ENCODE measurements at places on chromosomes 2 and 18. TPM values are rescaled to one million over a fixed set of nuclear protein-coding genes. Genes with fewer than 3 reads are reported as not detected.

PFN4 gene
- polyA plus RNA-seq = not detected

MBOAT2 gene
- 2.6 TPM for polyA plus RNA-seq

KIDINS220 gene
- 26.3 TPM for polyA plus RNA-seq

SPTBN1 gene
- 2.8 TPM for polyA plus RNA-seq

DAPL1 gene
- polyA plus RNA-seq = not detected

INO80D gene
- 4.4 TPM for polyA plus RNA-seq

RNMT gene
- 36.4 TPM for polyA plus RNA-seq

SLC14A1 gene
- not detected for polyA plus RNA-seq

VAMP8 gene
- polyA plus RNA-seq = 623 TPM

TBC1D8 gene
- polyA plus RNA-seq = 55.3 TPM

GAL3ST2 gene
- polyA plus RNA-seq = not detected

L3MBTL4 gene
- 0.55 TPM for polyA plus RNA-seq

EFR3B gene
- polyA plus RNA-seq = not detected

PLCL1 gene
- 0.69 TPM for polyA plus RNA-seq

GRHL1 gene
- not detected for polyA plus RNA-seq

TGFA gene
- polyA plus RNA-seq = 2.5 TPM

FEV gene
- polyA plus RNA-seq = not detected

RAB6D gene
- polyA plus RNA-seq = not detected

RAD51AP2 gene
- polyA plus RNA-seq = not detected

QPCT gene
- 302 TPM for polyA plus RNA-seq

APOB gene
- polyA plus RNA-seq = not detected

DCC gene
- not detected for polyA plus RNA-seq

NCKAP5 gene
- polyA plus RNA-seq = not detected

DNA sequence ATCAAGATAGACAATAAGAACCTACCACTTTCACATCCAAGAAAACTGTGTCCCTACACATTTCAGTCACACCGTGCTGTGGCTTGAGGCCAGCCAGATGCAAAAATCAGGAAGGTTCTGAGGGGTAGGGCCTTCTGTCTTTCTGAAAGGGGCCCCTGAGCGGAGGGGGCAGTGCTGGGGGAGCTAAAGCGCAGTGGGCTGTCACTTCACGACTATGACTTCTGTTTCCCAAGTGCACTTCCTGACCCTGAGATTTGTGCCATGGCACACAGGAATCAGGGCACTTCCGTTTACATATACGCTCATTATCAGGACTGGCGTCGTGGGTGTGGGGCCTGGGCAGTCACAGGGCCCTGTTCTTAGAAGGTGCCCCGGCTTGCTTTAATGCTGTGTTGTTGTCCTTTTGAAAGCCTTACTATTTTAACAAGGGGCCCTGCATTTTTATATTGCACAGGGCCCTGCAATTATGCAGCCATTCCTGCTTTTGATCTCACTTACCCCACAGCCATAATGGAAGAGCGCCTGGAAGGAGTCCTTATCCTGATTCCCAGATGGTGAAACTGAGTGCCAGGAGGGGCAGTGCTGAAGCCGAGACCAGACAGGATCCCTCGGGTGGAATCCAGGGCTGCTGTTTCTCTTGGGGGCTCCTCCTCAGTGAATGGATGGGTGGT is 620 bp downstream of the NGEF start:
- DNase-seq = peak; percentile 8

GRCh38 chr18:26655525-26656430 is 107.4 kb upstream of the KCTD1 start:
- DNase-seq = peak; percentile 20

- no peak for DNase-seq
Observed at GRCh38 chr2:144745424-144745823, 225.5 kb upstream of the ZEB2 start.

GRCh38 chr18:49966090-49966489 is 152.8 kb upstream of the ACAA2 start:
- DNase-seq = no peak

DNA sequence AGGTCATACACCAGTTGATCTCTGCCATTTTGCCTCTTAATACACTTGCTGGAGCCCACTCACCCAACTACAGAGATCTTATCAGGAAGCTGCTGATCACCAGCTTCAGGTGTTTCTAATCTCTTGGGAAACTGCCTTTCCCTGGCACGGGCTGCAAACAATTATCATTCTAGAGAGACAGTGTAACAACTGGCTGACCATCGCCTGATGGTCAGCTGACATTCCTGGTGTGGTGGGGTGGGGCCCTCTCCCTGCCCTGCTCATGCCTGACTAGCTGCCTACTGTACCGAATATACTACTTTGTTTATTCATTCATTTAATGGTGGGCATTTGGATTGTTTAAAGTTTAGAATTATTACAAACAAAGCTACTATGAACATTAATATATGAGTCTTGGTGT is 311.5 kb downstream of the CBLN2 start:
- DNase-seq = no peak

GRCh38 chr2:39156107-39156506 is 35.3 kb upstream of the SOS1 start:
- no peak for DNase-seq

DNA sequence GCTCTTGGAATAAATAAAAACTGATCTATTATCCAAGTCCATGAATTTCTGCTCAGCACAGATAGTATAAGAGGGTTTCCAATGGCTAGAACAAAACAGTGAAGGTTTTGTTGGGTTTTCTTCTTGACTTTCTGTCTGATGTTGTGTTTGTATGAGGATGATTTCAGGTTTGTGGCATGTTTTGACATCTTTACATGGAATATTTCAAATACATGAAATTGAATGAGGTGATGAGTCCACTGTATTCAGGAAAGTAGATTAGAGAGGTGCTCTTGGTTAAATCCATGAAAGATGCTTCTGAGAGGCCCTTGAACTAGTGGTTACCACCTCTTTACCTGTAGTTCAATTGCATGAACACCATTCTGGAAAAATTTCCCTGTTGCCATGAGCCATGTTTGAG is 84.3 kb downstream of the RAPGEF4 start:
- DNase-seq = no peak

DNA sequence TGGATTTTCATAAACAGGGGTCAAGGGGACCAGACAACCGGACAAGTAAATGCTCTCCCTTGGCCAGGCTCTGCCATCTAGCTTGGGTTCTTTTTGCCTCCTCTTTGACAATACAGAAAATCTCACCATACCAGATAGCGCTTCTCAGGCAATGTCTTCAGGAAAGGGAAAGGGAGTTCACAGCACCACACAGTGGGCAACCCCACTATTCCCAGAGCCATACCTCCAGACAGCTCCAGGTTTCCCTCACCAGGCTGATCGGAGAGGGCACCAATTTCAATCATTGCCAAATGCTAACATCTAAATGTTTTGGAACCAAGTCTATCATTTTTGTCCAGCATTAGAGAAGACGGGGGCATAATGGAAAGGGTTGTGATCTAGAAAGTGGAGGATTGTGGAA is 28.1 kb downstream of the CCDC68 start:
- DNase-seq = no peak

DNA sequence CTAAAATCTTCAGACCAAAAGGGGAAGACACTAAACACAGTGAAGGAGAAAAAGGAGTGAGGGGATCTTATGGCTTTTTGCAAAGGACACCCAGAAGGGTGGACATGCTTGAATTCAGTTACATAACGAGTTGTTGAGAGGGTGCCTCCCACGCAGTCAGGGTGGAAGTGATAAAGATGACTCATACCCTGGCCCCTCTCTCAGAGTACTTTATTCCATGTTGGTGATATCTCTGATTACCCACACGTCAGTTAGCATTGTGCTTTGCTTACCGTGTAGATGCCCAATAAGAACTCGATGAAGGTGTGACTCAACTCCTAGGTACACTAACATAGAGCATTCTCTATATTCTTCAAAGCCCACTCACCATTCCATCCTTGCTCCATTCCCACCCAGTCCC is 44.4 kb downstream of the EN1 start:
- DNase-seq = no peak

GRCh38 chr2:239409976-239410375 is 9.2 kb upstream of the HDAC4 start:
- no peak for DNase-seq

DNA sequence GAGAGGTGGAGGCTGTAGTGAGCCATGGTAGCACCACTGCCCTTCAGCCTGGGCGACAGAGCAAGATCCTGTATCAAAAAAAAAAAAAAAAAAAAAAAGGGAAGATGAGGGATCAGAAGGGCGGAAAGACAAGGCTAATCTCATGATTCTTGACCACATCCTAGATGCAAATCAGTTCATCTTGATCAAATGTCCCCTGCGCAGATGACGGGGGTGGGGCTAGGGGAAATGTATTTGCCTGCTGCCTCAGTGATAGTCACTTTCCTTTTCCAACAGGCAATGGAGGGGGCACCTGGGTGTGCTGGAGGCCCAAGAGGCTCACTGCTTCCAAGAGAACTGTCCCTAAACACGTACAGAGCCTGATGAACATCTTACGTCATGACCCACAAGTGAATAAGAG is 3.7 kb upstream of the EMILIN2 start:
- peak; percentile 78 for DNase-seq

DNA sequence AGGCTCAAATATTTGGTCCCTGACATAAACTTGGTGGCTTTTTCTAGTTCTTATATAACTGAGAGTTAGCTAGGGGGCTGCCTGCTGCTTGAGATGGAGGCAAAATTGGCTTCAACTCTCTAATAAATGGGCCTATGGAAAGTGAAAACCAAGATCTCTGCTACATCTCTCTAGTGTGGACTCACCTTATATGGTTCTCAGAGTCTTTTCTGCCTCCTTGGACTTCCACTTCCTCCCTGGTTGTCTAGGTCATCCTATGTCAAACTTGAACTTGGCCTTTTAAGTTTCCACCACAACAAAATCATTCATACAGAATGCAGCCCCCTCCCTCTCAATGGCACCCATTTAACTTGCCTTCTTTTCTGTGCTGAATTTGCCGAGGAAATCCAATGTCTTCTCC is 23.9 kb upstream of the ARHGAP25 start:
- no peak for DNase-seq

GRCh38 chr2:145584353-145584752 is 1064.4 kb upstream of the ZEB2 start:
- DNase-seq = peak; percentile 4

- DNase-seq = peak; percentile 38
Observed at GRCh38 chr2:218781691-218782527, at the start of gene CYP27A1. TSS of gene CYP27A1 (plus strand) at chr2:218782147. CDS start at chr2:218782183, 36 bp downstream.

GRCh38 chr2:46042711-46043110 is 254.5 kb upstream of the EPAS1 start:
- DNase-seq = no peak

- DNase-seq = no peak
Observed at GRCh38 chr2:183803596-183803995, 679.4 kb downstream of the NUP35 start.

- DNase-seq = no peak
Observed at GRCh38 chr2:212536817-212537725, 1.5 kb downstream of the ERBB4 start.

- DNase-seq = no peak
Observed at GRCh38 chr2:68736086-68736485, 1.5 kb downstream of the ARHGAP25 start.

GRCh38 chr2:119366649-119367471 is at the start of the genes C2orf76 and DBI:
TSS of gene C2orf76 (minus strand) at chr2:119366834. CDS start at chr2:119339959, 26,875 bp downstream.
TSS of gene DBI (plus strand) at chr2:119366977. CDS start at chr2:119367052, 75 bp downstream.
- peak; percentile 93 for DNase-seq

- DNase-seq = no peak
Observed at GRCh38 chr2:98004047-98004446, 8.3 kb upstream of the TMEM131 start.

DNA sequence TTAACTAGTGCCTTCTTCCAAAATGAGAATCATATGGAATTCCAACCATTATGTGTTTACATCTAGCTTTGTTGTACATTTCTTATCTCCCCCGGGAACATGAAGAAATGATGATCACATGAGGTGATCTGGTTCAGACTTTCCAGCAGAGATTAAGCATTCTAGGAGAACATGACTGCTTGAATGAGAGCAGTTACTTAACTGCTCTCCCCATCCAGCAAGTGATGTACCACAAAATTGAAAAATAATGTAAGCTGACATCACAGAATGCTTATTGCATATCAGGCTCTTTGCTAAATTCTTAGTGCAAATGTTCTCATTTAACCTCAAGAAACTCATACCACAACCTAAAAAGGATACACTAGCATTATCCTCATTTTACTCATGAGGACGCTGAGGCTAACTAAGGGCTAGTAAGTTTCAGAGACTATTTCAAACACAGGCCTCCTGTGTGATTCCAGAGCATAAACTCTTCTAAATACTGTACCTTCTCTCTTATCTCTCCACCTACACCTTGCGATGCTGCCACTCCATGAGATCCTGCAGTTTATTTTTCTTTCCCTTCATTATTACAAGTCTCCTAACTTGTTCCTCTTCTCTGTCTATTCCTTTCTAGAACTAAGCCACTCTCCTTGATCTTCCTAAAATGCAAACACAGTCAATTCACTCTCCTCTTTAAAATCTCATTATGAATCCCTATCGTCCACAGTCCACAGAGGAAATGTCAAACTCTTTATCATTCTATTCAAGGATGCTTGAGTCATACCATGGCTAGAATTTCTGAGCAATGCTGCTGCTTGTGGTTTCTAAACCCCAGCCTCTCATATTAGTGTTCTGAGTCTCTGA is 1224.8 kb upstream of the ZEB2 start:
- peak; percentile 77 for DNase-seq

- no peak for DNase-seq
Observed at GRCh38 chr2:120235681-120236080, 12.5 kb upstream of the TMEM185B start.

DNA sequence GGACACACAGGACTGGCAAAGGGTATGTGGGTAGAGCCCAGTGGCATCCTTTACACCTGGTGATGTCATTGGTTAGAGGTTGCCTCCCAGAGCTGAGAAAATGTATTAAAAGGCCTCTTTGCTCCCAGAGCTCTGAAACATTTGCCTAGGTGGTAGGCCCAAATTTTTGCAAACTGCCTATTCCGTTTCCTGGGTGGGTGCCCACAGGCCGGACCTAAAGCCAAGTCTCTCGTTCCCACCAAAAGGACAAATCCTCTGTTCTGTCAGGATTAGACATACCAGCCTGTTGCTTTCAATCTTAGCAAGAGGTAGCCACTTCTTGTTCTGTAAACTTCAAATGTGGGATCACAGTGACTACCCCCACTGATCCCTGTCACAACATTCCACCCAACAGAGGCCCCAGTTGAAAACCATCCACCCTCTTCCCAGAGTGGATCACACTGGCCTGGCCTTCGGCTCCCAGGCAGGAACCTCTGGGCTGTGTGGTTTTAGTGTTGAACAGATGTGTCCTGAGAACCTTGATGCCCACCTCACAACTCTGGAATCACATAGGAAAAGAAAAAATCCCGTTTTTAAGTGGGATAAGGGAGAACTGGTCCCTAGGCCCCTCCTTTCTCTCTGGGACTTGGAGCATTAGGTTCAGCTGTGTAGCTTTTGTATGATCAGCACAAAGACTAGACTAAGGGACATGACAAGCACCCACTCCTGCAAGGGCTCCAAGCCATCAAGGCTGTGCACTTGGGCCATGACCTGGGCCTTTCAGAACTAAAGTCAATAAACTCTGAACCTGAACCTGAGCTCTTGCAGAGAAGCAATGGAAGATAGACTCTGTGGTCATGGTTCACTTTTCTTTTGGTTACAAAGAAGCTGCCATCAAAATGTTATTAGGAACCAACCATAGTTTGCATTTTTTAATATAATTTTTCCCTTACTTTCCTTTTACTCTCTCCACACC is 211.3 kb downstream of the CYP26B1 start:
- peak; percentile 0 for DNase-seq

All from CD14-positive monocyte (primary cell).